Choroid plexus epithelial cell (primary cell): ENCODE measurements at places on chromosomes 3 and 15.

GRCh38 chr3:53174346-53175250, 13.6 kb downstream of the PRKCD start:
- DNase-seq: no peak

DNA sequence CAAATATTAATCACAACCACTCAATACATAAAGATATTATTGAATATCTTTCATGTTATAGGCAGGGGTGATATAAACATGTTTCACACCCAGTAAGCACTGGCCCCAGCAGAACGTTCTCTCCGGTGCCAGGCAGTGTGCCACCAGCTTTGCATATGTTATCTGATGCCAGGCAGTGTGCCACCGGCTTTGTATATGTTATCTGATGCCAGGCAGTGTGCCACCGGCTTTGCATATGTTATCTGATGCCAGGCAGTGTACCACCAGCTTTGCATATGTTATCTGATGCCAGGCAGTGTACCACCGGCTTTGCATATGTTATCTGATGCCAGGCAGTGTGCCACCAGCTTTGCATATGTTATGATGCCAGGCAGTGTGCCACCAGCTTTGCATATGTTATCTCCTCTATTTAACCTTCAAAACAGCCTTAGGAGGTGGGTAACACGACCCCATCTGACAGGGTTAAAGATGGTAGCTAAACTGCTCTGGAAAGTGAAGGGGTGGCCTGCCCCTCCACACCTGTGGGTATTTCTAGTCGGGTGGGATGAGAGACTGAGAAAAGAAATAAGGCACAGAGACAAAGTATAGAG, 6.9 kb downstream of the MUC20 start:
- DNase-seq: no peak

DNA sequence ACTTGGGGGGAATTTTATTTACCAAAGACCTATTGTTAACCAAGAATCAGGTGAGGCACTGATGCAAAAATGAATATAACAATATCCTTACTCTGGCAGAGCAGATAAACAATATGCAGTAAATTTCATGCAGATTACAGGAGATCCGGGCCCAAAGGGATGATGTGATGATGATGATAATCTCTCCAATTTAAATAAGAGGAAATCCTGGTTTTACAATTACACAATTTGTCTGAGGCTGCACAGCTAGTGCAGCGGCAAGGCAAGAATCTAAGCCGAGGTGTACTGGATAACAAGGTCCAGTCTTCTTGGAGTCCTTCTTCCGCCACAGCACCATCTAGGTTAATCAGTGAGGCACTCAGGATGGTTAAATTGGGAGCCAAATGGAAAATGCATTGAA, 2.4 kb upstream of the MESD start:
- no peak for DNase-seq

GRCh38 chr3:154864947-154865346, 215.2 kb upstream of the MME start:
- DNase-seq: no peak

- no peak for DNase-seq
These were observed 43.7 kb upstream of the PRICKLE2 start for GRCh38 chr3:64268926-64269325.

DNA sequence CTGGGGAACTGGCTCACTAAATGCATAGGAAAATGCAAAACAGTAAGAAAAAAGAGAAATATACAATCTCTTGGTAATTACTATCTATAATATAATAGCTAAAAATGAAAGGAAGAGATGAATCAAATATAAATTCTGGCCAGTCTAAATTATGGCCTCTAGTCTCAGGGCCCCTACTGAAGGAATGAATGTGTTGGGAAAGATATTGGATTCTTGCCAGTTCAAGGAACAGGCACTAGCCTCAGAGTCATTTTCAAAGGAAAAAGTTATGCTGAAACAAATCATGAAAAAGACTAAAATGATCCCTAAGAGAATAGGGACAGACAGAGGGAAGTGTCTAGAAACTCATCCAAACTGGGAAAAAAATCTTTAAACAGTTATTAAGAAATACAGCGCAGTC, 62.4 kb downstream of the C3orf80 start:
- peak; percentile 26 for DNase-seq
